Mesenchymal stem cell (in vitro differentiated cells and primary cell): ENCODE measurements at places on chromosomes 2 and 18.

- no peak overlapping the region for H3K4me3 ChIP-seq
- no peak overlapping the region for H3K27ac ChIP-seq
- H3K4me1 ChIP-seq: peaks cover 6% of the 10 kb centered on the region
- H3K27me3 ChIP-seq: no peaks in the 10 kb centered on the region
- H3K36me3 ChIP-seq: peaks cover 45% of the 10 kb centered on the region
- no peak for DNase-seq
Measured at GRCh38 chr2:101717071-101717845, 19.8 kb downstream of the MAP4K4 start.

GRCh38 chr18:13305301-13305700 lies 86.7 kb downstream of the LDLRAD4 start:
- H3K36me3 ChIP-seq: no peaks in the 10 kb centered on the region
- no peak overlapping the region for H3K27ac ChIP-seq
- no peak for DNase-seq
- H3K4me3 ChIP-seq: no peak overlapping the region
- H3K27me3 ChIP-seq: peaks cover 7% of the 10 kb centered on the region
- H3K4me1 ChIP-seq: no peaks in the 10 kb centered on the region

GRCh38 chr2:188399159-188399558 lies 107.5 kb downstream of the GULP1 start:
- H3K27ac ChIP-seq: peak overlapping the region; percentile 86
- no peaks in the 10 kb centered on the region for H3K36me3 ChIP-seq
- DNase-seq: peak; percentile 45
- H3K4me3 ChIP-seq: no peak overlapping the region
- peaks cover 2% of the 10 kb centered on the region for H3K4me1 ChIP-seq

- DNase-seq: no peak
- H3K36me3 ChIP-seq: no peaks in the 10 kb centered on the region
- H3K4me3 ChIP-seq: no peak overlapping the region
- H3K4me1 ChIP-seq: peaks cover 3% of the 10 kb centered on the region
- no peak overlapping the region for H3K27ac ChIP-seq
Measured at GRCh38 chr2:106032676-106033075, 161.4 kb downstream of the UXS1 start.

DNA sequence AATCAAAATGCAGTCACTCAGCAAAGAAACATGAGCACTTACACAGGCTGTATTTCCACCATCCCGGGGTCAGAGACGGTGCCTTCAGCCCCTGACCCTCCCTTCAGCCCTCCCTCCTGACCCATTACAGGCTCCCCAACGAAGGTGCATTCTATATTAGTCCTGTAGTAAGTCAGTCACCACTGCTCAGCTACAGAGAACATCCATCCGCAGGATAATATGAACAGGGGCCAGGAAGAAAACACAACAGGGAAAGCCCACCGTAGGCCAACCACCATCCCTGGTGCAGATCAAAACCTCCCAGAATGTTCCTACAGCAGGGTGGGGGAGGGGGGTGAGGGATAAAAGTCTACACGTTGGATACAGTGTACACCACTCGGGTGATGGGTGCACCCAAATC lies 15.1 kb downstream of the PXDN start:
- H3K36me3 ChIP-seq: peaks cover 11% of the 10 kb centered on the region
- H3K27me3 ChIP-seq: no peaks in the 10 kb centered on the region
- no peak overlapping the region for H3K4me3 ChIP-seq
- peak overlapping the region; percentile 81 for H3K27ac ChIP-seq
- H3K4me1 ChIP-seq: peaks cover 39% of the 10 kb centered on the region

- no peaks in the 10 kb centered on the region for H3K4me1 ChIP-seq
- no peaks in the 10 kb centered on the region for H3K36me3 ChIP-seq
- DNase-seq: no peak
- no peak overlapping the region for H3K4me3 ChIP-seq
- H3K27me3 ChIP-seq: no peaks in the 10 kb centered on the region
Measured at GRCh38 chr2:38207168-38207567, 131.2 kb upstream of the CYP1B1 start.

GRCh38 chr2:21821672-21822227 lies 698.0 kb downstream of the TDRD15 start:
- H3K27ac ChIP-seq: no peak overlapping the region
- no peaks in the 10 kb centered on the region for H3K36me3 ChIP-seq
- no peaks in the 10 kb centered on the region for H3K4me1 ChIP-seq
- no peaks in the 10 kb centered on the region for H3K27me3 ChIP-seq

GRCh38 chr2:85951351-85952067 lies 62.7 kb upstream of the ST3GAL5 start:
- H3K36me3 ChIP-seq: no peaks in the 10 kb centered on the region
- no peak overlapping the region for H3K27ac ChIP-seq
- peak; percentile 33 for DNase-seq
- H3K4me3 ChIP-seq: no peak overlapping the region

- H3K4me1 ChIP-seq: no peaks in the 10 kb centered on the region
- no peak overlapping the region for H3K4me3 ChIP-seq
- H3K27me3 ChIP-seq: no peaks in the 10 kb centered on the region
- no peaks in the 10 kb centered on the region for H3K36me3 ChIP-seq
Measured at GRCh38 chr2:53475766-53476165, 291.8 kb upstream of the CHAC2 start.

DNA sequence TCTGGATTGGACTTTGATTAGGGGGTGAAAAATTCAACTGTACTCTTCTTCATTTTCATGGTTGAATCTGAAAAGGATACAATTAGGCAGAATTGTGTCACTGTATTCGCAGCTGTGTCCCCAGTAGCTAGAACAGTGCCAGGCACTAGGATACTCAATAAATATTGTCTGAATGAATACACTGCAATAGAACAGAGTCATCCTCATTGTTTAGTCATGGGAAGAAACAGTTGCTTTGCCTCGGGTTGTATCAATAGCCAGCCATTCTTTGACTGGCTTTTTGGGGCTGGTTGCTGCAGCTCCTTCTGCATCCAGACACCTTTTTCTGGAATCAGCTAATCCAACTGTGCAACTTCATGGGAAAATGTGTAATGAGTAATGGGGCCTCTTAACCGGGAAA lies 18.1 kb upstream of the DYNC1I2 start:
- no peaks in the 10 kb centered on the region for H3K36me3 ChIP-seq
- H3K27ac ChIP-seq: no peak overlapping the region
- H3K27me3 ChIP-seq: peaks cover 6% of the 10 kb centered on the region
- no peak for DNase-seq
- H3K4me1 ChIP-seq: no peaks in the 10 kb centered on the region
- H3K4me3 ChIP-seq: no peak overlapping the region

- no peaks in the 10 kb centered on the region for H3K4me1 ChIP-seq
- H3K27me3 ChIP-seq: no peaks in the 10 kb centered on the region
- no peaks in the 10 kb centered on the region for H3K36me3 ChIP-seq
- no peak overlapping the region for H3K4me3 ChIP-seq
- H3K27ac ChIP-seq: no peak overlapping the region
- no peak for DNase-seq
Measured at GRCh38 chr2:128949360-128949759, 630.7 kb upstream of the HS6ST1 start.

GRCh38 chr18:59918997-59919396 lies 19.2 kb downstream of the PMAIP1 start:
- H3K36me3 ChIP-seq: no peaks in the 10 kb centered on the region
- no peak overlapping the region for H3K4me3 ChIP-seq
- peaks cover 12% of the 10 kb centered on the region for H3K4me1 ChIP-seq
- no peak for DNase-seq

DNA sequence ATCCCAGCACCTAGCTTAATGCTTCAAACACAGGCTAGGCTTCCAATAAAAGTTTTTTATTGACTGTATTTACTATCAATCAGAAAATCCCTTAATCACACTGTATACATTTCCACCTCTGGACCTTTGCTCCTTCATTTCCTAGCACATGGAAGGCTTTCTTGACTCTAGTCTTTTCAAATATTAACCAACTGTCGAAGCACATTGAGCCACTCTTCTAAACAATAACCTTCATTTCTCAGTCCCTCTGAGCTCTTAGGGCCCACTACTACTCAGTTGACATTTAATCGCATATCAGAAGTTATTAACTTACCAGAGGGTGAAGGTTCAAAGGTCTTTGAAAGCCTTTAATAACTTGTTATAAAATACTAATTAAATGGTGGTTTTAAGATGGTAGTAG lies 37.4 kb downstream of the CERKL start:
- H3K36me3 ChIP-seq: no peaks in the 10 kb centered on the region
- no peak overlapping the region for H3K27ac ChIP-seq
- H3K27me3 ChIP-seq: no peaks in the 10 kb centered on the region
- no peaks in the 10 kb centered on the region for H3K4me1 ChIP-seq

DNA sequence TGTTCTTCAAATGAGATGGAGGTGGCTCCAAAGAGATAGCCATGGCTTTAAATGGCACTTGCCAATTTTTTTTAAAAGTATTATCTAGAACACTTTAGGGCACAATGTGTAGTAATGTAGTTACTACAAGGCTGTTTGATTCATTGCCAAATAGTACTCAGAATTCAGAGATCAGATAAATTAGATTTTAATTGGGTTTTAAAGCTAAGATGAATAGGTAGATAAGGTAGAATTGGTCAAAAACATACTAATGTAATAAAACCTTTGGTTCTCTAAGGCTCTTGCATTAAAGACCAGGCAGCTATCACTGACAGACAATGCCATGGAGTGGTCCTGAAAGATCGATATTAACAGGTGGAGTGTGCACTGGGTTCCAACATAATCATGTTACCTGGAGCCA lies 365.9 kb downstream of the LRRTM1 start:
- no peak overlapping the region for H3K4me3 ChIP-seq
- no peaks in the 10 kb centered on the region for H3K4me1 ChIP-seq
- H3K27me3 ChIP-seq: no peaks in the 10 kb centered on the region
- no peaks in the 10 kb centered on the region for H3K36me3 ChIP-seq
- no peak overlapping the region for H3K27ac ChIP-seq

DNA sequence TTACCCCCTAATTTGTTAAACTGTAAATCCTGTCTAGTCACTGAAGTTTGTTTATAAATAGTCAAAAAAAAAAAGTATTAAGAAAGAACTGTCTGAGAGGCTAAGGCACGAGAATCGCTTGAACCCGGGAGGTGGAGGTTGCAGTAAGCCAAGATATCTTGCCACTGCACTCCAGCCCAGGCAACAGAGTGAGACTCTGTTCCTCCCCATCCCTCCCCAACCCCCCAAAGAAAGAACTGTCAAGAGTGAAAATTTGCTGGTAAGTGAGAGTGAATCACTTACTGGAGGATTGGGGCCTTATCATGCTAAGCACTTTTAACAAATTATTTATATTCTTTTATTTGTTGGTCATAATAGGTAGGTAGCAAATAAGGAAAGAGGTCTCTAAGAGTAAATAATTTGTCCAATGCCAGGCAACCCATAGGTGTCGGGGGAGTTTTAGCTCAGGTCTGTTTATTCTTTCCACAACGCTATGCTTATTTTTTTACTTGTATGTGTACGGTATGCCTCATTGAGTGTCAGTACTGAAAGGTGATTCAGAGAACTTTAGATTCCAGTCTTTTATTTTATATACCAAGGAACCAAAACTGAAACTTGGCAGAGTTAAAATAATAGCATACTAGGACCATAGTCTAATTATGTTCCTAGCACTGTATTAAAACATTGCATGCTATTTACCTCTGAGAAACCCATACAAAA lies 2.5 kb downstream of the TAF4B start:
- H3K27ac ChIP-seq: no peak overlapping the region
- H3K36me3 ChIP-seq: no peaks in the 10 kb centered on the region
- DNase-seq: no peak
- H3K4me3 ChIP-seq: no peak overlapping the region
- peaks cover 5% of the 10 kb centered on the region for H3K4me1 ChIP-seq
- H3K27me3 ChIP-seq: no peaks in the 10 kb centered on the region

DNA sequence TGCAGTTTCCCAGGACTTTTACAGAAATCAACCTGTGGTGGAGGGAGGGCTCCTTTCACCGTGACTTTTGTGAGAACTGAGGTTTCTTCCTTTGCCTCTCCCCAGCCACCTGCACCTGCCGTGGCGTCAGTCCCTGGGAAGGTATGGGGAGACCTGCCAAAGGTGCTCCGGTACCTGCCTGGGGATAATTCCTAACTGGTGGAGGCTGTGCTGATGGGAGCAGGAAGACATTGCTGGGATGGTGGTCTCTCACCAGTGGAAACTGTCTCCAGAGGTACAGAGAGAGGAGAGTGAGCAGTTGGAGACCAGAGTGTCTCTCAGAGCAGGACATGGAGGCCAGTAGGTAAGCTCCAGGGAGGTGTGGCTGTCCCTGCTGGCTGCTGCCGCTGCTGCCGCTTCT lies 52.6 kb downstream of the CIB4 start:
- peaks cover 95% of the 10 kb centered on the region for H3K27me3 ChIP-seq
- H3K36me3 ChIP-seq: no peaks in the 10 kb centered on the region
- no peaks in the 10 kb centered on the region for H3K4me1 ChIP-seq

GRCh38 chr2:172244419-172245130 lies 141.9 kb upstream of the DLX2 start:
- peak; percentile 64 for DNase-seq
- H3K36me3 ChIP-seq: no peaks in the 10 kb centered on the region
- no peak overlapping the region for H3K27ac ChIP-seq
- peaks cover 5% of the 10 kb centered on the region for H3K4me1 ChIP-seq

- no peak overlapping the region for H3K4me3 ChIP-seq
- peaks cover 89% of the 10 kb centered on the region for H3K27me3 ChIP-seq
- H3K36me3 ChIP-seq: no peaks in the 10 kb centered on the region
- peaks cover 2% of the 10 kb centered on the region for H3K4me1 ChIP-seq
Measured at GRCh38 chr2:219042750-219043149, 1.4 kb upstream of the CFAP65 start.

DNA sequence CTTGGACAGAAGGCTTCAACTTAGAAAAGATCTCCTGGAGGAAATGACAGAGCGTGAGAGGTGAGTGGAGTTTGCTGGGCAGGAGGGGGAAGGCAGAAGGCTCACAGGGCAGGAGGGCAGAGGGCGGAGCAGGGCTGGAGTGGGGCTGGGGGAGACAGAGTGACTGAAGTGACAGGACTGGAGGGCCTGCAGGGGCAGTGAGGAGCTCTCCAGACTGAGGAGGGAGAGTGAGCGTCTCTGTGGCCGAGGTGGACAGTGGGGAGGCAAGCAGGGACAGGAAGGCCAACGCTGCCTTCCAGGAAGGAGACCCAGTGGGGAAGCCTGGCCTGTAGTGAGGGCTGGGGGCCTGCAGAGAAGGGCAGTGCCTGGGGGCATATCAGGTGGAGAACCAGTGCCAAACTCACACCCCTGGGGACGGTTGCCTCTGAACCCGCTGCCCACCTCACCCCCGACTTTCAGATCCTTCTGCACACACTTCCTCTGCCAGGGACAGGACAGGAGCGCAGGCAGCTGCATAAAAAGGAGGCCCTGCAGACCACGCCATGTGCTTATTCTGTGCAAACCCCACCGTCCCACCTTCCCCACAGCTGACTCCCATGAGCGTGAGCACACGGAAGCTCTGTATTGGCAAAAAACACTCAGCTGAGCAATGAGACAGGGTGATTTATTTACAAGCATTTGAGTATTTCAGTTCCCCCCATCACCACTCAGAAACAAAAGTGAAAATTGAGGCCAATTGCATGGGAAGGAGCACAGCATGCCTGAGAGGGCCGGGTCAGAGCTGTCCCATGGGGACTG lies 244.3 kb downstream of the FAM210A start:
- H3K27me3 ChIP-seq: no peaks in the 10 kb centered on the region
- H3K36me3 ChIP-seq: no peaks in the 10 kb centered on the region
- no peak for DNase-seq

- no peak for DNase-seq
- no peak overlapping the region for H3K4me3 ChIP-seq
Measured at GRCh38 chr2:23944976-23945375, 4.7 kb downstream of the UBXN2A start.

GRCh38 chr2:68465081-68465916 lies 1.8 kb downstream of the FBXO48 start:
- no peak overlapping the region for H3K4me3 ChIP-seq
- no peaks in the 10 kb centered on the region for H3K4me1 ChIP-seq
- H3K27ac ChIP-seq: no peak overlapping the region
- no peaks in the 10 kb centered on the region for H3K36me3 ChIP-seq
- peak; percentile 48 for DNase-seq
- H3K27me3 ChIP-seq: no peaks in the 10 kb centered on the region

- no peak overlapping the region for H3K27ac ChIP-seq
- no peak overlapping the region for H3K4me3 ChIP-seq
- no peaks in the 10 kb centered on the region for H3K27me3 ChIP-seq
- no peaks in the 10 kb centered on the region for H3K4me1 ChIP-seq
- H3K36me3 ChIP-seq: no peaks in the 10 kb centered on the region
Measured at GRCh38 chr18:47603158-47603557, 327.3 kb downstream of the SMAD2 start.
